ENCODE measurements at places on chromosomes 7 and 10.

DNA sequence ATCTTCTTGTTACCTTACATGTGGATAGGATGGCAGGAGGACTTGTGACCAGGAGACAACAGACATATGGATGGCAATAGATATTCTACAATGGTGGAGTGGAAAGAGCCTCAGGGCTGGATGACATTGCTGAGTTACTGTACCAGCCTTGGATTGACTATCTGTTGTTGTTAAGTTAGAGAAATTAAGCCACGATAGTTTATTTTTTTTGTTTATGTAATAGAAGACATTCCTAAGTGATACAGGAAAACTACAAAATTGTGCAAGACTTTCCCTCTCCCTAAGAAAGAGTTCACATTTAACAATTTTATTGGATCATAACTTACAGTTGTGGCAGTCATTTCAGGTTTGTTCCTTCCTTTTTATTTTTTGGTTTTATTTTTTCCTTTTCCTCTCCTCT lies 230.7 kb upstream of the CACNA2D1 start:
- no peak for DNase-seq

- no peak for DNase-seq
Measured at GRCh38 chr10:43874984-43875383, 226.3 kb upstream of the ZNF32 start.

GRCh38 chr7:106050746-106051117 lies 61.4 kb downstream of the SYPL1 start:
- DNase-seq, result no peak

DNA sequence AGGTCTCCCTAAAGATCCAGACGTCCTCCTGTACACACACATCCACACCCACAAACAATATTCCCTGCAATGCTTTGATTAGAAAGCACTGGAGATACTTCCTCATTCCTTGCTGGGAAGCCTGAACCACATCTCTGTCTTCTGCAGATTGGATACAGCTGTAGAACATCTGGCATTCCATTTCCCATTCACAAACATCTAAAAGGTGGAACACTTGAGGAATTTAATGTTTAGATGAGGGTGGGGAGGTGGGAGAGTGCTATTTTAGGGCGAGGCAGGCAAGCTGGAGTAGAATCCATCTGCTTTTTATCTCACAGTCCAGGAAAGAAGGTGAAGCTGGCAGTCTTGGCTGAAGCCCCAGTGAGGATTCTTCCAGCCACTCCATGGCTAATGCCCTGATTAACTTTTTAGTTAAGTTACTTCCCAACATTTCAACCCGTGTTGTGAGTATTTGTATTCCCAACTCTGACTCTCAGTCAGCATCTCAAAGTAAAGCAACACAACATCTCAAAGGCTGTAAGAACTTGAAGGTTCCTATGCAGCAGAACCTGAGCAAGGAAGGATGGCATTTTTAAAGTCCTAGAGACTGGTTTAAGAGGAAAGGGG lies 46.1 kb downstream of the CYTH3 start:
- DNase-seq, result no peak

GRCh38 chr10:124545351-124546054 lies 83.9 kb downstream of the LHPP start:
- DNase-seq, result no peak

- peak; percentile 38 for DNase-seq
Measured at GRCh38 chr10:73095481-73096021, 1.1 kb downstream of the P4HA1 start.

- no peak for DNase-seq
Measured at GRCh38 chr7:85471740-85472139, 284.9 kb upstream of the SEMA3D start.

DNA sequence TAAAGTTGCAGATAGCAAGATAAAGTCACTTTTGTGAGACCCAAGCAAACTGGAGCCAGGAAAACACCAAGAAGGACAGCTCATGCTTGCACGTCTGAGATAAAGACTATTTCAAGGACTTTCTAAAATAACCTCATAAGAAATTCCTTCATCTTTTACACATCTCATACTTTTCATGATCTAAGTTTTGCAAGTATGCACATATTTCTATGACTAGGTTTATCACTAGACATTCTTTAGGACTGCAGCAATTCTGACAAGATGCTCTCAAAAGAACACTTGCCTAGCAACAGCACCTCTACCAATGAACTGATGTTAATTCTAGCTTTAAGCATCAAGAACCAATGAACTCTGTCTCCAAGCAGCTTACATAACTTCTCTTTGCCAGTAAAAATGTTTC lies 457.6 kb downstream of the SEMA3D start:
- no peak for DNase-seq

DNA sequence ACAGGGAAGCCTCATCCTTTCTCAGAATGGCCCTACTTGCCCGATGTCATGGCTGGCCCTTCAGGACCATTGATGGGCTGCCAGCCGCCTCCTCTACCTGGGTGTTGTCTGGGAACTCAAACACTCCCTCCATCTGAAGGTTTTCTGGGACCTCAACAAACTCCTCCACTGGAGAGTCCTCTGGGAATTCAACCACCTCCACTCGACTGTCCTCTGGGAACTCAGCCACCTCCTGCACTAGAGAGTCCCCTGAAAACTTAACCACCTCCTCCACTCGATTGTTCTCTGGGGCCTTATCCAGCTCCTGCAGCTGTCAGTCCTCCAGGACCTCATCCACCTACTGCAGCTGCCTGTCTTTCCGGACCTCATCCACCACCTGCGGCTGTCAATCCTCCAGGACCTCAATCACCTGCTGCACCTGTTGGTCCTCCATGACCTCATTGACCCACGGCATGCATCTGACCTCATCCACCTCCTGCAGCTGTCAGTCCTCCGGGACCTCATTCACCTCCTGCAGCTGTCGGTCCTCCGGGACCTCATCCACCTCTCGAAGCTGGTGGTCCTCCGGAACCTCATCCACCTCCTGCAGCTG lies 37.1 kb downstream of the MAT1A start:
- DNase-seq, result no peak

DNA sequence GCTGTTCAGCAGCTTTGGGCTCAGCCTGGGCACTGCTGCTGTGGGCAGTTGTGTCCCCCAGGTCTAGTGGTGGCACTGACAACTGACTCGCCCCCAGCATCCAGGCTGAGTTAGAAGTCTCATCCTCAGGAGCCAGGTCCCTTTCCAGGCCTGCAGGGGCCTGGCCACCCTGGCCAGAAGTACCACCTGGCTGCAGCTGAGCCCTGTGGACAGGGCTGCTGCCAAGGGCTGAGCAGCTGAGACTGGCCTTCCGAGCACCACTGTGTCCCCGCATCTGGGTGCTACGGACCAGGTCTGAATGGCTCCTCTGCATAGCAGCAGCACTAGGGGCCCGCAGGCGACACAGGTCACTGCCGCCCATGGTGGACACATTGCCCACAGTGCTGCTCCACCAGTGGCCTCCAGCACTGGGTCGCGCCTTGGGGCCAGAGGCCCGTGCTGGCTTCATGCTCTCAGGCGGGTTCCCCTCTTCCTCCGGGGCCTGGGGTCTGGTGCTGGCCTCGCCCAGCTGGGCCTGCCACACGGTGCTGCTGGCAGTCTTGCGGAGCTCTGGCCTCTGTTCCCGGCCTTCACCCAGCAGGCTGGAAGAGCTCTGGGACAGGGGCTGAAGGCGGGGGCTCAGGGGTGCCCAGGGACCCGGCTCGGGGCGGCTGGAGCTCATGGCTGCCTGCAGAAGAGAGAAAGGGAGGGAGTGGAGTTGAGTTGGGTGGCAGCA lies 6.2 kb downstream of the GPRIN2 start:
- no peak for DNase-seq
